ENCODE measurements at places on chromosomes 6 and 20.
A peak's percentile ranks its signal among the peaks of the same experiment; 100 is the strongest.

DNA sequence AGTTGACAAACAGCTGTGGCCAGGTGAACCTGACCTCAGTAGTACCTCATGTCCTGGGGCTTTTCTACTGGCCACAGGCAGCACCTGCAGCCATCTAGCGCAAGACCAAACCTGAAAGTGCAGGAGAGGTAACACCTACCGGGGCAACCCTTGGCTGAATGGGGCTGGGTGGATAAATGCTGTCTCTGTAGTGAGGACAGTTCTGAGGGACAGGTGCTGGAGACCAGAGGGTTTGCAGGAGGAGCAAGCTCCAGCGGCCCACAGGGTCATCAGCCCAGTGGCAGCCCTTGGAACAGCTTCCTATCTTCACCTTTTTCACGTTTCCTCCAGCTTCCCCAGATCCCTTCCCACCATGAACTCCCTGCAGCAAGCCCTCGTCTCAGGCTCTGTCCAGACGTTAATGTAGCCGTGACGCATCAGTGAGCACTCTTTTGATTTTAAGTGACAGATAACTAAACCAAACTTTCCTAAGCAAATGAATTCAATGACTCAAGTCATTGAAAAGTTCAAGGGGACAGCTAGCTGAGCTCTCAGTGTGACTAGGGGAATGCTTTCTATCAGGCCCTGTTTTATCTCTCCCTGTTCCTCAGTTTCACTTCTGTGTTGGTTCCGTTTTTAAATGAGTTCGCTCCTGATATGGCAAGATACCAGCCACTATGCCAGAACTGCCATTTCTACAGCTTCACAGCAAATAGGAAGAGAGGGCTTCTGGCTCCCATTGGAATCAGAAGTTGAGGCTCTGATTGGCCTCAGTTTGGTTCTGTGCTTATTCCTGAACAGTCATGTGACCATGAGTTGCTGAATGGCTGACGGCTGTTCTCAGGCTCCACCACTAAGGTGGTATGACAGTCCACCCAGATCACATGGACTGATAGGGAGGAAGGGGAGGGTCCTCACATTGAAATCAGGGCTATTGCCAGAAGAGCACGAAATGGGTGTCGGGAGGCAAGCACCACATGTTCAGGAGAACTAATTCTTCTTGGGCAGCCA, 12.1 kb upstream of the PFDN4 start:
- DNase-seq: no peak

- no peak for DNase-seq
Observed at GRCh38 chr6:128172081-128172480, 271.2 kb upstream of the THEMIS start.

- DNase-seq: no peak
Observed at GRCh38 chr6:69789578-69789977, 7.2 kb downstream of the LMBRD1 start.

DNA sequence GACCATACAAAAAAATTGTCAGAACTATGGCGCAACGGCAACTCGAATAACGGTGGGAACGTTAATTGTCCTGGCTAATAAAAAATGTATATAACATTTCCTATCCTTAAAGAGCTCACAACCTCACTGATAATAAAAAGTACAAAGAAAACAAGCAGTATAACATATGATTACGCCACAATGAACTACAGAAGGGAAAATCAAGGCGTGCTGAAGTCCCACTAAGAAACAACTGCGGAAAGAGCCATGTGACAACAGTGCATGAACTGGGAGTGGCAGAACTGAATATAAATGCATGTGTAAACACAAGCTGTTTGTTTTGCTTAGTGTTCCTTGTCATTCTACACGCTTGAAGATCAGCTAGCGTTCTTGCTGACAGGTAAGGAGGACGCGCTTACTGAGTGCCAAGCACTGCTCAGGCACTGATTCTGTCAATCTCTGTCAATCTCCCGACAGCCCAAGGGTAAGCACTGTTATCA, 466 bp upstream of the PSMB1 start:
- DNase-seq: peak; percentile 61
